Sigmoid colon (tissue), 7 donors: ENCODE measurements at places on chromosomes 6 and 20.

DNA sequence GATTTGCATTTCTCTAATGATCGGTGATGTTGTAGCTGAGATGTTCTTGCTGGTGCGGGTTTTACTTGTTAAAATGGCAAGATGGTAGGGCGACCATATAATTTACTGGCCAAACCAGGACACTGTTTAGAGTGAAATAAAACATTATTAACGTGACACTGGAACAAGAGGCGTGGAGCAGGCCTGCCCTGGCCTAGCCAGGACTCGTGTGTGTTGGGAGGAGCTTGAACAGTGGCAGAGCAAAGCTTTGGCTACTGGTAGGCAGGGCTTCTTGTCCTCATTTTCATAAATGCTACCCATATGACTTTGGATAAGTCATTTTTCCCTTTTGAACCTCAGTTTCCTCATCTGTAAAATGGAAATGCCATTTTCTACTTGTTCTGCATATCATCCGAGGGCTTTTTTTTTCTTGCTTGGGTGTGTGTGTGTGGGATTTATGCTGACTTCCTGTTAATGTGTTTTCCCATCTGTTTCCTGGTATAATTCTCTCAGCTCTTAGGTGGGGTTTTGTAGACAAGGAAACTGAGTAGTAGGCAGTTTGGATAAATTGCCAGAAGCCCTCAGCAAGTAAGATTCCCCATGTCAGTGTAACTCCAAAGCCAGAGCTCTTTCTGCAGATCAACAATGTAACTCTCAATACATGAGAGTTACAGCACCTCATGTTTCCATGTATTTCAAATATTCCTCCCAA lies 81.7 kb downstream of the TOX2 start:
- no peak for DNase-seq

GRCh38 chr20:38294076-38294591 lies 9.8 kb upstream of the BPI start:
- peak; percentile 54 for DNase-seq

- no peak for DNase-seq
Measured at GRCh38 chr20:60108397-60108796, 150.2 kb downstream of the CDH26 start.

- DNase-seq, result peak; percentile 85
Measured at GRCh38 chr6:166553563-166554271, 32.8 kb downstream of the RAMACL start.

DNA sequence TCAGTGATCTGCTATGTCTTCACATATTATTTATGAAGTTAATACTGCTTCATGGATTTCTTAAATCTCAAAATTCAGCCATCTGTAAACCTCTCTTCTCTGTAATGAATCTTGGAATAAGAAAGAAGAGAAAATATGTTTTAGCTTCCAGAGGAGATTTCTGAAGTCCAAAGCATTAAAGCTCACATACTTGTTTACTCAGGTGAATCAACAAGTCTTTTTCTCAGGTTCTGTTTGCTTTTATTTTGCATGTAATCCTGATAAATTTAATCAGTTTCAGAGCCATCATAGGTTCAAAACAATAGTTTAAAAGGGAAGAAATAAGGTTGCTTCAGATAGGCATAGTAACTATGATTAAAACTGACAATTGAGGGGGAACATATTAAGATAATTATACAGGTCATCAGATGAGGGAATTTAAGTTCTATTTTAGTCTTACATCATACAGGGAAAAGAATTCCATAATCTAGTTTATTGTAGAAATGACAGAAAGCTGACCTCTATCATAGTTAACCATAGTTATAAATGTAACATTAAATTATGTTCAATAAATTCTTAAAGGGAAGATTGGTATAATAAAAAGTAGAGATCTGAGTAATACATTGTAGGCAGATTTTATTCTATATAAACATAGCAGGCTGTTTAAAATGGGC lies 716.2 kb downstream of the EYS start:
- DNase-seq, result no peak

GRCh38 chr6:76683985-76684384 lies 611.5 kb upstream of the IMPG1 start:
- no peak for DNase-seq

- DNase-seq, result peak; percentile 72
Measured at GRCh38 chr6:32937230-32937633, 3.6 kb downstream of the HLA-DMB start.

DNA sequence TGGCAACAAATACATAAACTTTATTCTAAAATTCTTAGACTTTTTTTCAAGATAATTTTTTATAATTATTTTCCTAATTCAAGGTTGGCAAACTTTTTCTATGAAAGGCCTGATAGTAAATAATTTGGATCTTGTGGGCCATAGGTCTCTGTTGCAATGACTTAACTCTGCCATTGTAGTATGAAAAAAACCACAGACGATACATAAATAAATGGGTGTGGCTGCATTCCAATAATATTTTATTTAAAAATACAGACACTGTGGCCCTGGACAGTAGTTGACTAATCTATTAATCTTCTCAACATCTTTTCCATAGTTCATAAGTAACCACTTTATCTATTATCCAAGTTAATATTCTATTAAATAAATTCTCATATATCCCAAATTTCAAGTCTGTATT lies 281.1 kb downstream of the SYNE1 start:
- no peak for DNase-seq

DNA sequence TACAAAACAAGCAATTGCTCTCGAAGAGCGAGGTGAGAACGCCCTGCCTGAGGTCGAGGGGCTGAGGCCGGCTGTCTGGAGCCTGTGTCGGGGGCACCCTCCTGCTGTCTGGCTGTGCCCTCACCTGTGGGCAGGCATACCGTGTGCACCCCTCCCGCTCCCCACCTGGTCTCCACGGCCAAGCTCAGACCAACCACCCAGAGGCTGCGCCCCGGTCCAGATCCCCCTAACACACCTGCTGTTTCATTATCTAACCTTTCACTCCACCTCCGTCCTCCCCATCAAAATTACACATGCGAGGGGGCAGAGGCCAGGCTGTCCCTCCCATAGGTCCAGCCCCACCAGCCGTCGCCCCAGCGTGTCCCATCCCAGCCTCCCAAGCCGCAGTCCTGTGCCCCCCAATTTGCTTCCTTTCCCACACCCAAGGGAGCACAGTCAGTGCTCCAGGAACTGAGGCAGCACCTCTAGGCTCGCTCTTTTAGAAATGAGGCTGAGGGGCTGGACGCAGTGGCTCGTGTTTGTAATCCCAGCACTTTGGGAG lies 35.2 kb downstream of the NTSR1 start:
- DNase-seq, result peak; percentile 52

DNA sequence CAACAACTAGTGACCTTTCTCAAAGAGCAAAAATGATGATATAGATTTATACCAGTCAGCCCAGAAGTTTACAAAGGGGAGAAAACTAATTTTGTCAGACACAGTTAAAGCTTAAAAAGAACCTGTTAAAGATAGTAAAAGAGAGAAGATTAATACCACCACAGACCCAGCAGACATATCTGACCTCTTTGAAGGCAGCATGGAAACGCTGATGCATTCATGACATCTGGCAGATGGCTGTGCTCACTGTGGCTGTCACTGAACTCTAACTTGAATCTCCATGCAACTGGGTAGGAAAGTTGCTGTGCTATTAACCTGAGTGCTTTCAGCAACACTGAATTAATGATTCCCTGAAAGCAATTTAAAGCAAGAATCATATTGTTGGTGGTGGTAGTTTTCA lies 159.8 kb upstream of the PRDM1 start:
- no peak for DNase-seq

- peak; percentile 60 for DNase-seq
Measured at GRCh38 chr20:62728028-62728780, 19.6 kb downstream of the NTSR1 start.

DNA sequence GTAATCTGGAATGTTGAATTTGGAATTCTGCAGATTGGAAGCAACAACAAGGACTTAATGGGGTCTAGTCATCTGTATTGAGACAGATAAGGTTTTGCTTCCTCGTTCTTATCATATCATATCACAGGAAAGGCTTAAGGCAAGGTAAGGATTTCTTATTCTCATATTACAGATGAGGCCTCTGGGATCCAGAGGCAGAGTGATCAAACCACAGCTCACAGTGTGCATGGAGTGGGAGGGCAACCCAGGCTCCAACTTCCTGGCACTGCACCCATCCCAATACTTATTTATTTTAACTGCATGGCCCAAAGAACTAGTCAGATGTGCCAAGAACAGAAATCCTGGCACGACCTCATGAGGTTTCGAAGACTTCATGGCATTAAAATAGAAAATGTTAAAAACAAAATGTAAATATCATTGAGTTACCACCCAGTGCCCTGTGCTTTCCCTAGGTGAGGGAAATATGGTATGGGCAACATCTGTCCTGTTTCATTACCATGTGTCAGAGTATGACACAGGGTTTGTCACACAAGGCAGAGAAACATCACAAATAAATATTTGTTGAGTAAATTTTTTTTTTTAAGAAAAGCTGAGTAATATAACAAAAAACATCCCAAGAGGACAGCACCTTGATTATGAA lies 191.9 kb downstream of the ISM1 start:
- DNase-seq, result no peak

DNA sequence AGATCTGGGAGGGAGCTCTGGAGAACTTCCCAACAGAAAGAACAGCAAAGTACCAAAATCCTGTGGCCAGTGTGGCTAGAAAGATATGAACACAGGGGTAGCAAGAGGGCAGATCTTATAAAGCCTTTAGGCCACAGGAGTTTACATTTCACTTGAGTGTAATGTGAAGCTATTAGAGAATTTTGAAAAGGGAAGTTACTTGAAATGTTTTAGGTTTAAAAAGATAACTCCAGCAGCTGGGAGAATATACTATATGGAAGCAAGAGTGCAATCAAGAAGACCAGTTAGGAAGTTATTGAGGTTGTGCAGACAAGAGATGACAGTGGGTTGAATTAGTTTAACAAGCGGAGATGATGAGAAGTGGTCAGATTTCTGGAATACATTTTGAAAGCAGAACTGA lies 7.9 kb downstream of the SUPT3H start:
- DNase-seq, result no peak

DNA sequence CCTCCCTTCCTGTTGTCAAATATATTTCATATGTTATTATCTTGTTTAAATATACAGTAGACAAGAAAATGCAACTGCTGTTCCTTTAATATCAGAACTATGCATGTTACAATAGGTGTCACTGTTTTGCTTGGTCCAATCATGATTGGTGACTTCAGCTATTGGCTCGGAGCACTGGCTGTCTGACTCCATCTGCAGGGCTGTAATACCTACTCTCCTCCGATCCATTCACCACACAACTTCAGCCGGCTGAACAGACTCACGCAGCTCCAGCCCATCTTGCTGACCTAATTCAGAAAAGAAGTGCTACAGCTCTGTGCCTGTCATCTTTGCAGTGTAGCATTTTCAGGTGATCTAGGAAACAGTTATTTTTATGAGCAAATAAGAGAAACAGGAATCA lies at the start of gene BTBD3:
Gene BTBD3 (plus strand): TSS at position 231 of the 400 bp plus-strand sequence. CDS start 383 bp downstream, outside the sequence.
- peak; percentile 80 for DNase-seq

DNA sequence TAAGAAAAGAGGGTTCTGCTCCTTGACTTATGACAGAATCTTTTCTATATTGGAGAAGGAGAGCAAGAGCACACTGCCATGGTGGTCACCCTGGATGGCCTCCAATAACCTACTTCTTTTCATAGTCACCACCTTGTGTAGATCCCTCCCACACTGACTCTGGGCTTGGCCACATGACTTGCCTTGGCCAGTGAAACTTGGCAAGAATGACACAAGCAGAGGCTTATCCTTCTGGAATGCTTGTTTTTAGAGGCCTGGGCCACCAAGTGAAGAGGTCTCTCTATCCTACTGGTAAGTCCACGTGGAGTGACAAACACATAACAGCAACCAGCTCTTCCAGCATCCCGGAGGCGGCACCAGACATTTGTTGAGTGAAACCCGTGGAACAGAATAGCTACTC lies 349.4 kb upstream of the JARID2 start:
- DNase-seq, result no peak

- DNase-seq, result no peak
Measured at GRCh38 chr6:86936834-86937218, 502 bp upstream of the HTR1E start.

- DNase-seq, result no peak
Measured at GRCh38 chr20:23915844-23916243, 36.3 kb upstream of the CST5 start.

DNA sequence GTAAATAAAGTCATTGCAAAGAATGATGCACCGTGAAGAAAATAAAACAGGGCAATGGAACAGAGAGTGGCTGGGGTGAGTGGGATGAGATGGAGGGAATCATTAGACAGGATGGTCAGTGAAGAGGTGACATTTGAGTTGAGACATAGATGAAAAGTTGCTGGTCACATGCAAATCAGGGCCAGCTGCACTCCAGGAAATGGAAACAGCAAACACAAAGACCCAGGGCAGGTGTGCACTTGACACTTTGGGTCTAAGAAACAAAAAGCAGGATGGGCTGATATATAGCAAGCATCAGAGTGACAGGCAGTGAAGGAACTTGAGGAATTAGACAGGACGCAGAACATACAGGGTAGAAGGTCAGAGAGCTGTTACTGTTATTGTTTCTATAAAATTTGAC lies 171.5 kb upstream of the RIPOR2 start:
- no peak for DNase-seq

GRCh38 chr6:23003671-23004467 lies 434.5 kb downstream of the HDGFL1 start:
- peak; percentile 75 for DNase-seq

DNA sequence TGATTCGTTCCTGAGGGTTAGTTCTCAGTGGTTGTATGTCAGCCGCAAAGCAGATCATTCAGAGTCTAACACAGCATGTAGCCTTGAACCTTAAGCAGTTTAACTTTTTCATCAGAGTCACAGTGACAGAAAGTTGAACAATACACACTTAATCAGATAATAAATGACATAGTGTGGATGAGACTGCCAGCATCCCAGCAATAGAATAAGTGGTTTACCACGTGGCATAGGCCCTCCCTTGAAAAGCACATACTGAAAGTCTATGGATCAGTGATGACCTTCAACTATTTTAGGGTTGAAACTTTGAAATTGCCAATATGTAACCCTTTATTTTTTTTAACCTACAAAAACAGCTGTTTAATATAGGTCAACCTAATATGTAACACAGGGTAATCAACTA lies 265.3 kb downstream of the ARHGAP18 start:
- DNase-seq, result no peak

- no peak for DNase-seq
Measured at GRCh38 chr6:116210316-116210715, 43.6 kb downstream of the TSPYL4 start.

GRCh38 chr20:53052380-53052779 lies 80.2 kb downstream of the TSHZ2 start:
- no peak for DNase-seq

- DNase-seq, result no peak
Measured at GRCh38 chr6:168400037-168400436, 40.9 kb upstream of the SMOC2 start.

DNA sequence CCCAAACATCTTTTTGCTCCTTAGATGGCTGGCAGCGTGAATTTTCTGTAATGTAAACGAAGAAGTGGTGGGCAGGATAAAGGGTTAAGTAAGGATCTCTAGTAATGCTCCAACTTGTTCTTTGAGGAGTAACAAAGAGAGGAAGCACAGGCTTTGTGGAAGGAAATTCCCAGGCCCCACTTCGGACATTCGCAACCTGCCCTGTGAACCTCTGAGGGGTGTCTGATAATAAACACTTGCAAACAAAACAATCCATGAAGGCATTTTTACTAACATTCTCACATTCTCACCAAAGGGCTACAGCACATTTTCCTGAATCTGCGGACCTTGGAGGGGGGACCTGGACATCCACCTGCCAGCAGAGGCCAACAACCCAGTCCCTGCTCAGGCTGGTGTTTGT lies 25.8 kb upstream of the ADGRF5 start:
- no peak for DNase-seq

GRCh38 chr6:156021746-156022396 lies 566.2 kb upstream of the NOX3 start:
- DNase-seq, result no peak

GRCh38 chr6:115976321-115976870 lies 84.3 kb downstream of the FRK start:
- DNase-seq, result no peak

GRCh38 chr20:58212636-58213035 lies 15.8 kb downstream of the ANKRD60 start:
- DNase-seq, result no peak
